PC-3 (cell line): ENCODE measurements at places on chromosomes 4 and X. TPM values are rescaled to one million over a fixed set of nuclear protein-coding genes. Genes with fewer than 3 reads are reported as not detected.

The ADGRG4 gene
- not detected in 2 replicates for total RNA-seq

The SSX4B gene
- total RNA-seq: not detected in 2 replicates

The MAP9 gene
- 3.6 and 10.6 TPM in 2 replicates for total RNA-seq

The SH3RF1 gene
- total RNA-seq: 20.2 and 21.0 TPM in 2 replicates

The PABPC5 gene
- total RNA-seq: 0.35 and 0.40 TPM in 2 replicates

The XK gene
- total RNA-seq: 7.7 and 8.0 TPM in 2 replicates

The KCND1 gene
- 0.51 and 0.86 TPM in 2 replicates for total RNA-seq

The UGT2A3 gene
- not detected in 2 replicates for total RNA-seq

The HSD17B13 gene
- total RNA-seq: 0.18 TPM in 1 of 2 replicates, not detected in the other

The IL2 gene
- total RNA-seq: not detected in 2 replicates

GRCh38 chr4:74873545-74874301 is 59.2 kb upstream of the PARM1 start:
- DNase-seq: no peak

DNA sequence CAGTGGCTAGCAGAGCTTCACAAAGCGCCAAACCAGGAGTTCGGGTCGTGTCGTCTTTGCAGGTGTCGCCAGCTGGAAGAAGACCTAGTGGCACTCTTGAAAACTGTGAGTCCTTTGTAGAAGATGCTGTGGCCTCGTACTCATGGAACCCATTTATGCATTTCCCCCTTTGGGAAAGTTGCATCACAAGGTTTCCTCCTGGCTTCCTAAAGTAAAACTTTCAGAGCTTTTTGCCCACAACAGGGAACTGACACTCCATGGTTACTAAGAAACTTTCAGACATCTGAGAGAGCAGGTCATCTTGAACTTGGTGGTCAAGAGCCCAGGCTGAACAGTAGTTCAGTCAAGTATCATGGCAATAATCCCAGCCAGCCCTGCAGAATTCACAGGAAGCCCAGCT is 15.9 kb upstream of the NOCT start:
- no peak for DNase-seq

DNA sequence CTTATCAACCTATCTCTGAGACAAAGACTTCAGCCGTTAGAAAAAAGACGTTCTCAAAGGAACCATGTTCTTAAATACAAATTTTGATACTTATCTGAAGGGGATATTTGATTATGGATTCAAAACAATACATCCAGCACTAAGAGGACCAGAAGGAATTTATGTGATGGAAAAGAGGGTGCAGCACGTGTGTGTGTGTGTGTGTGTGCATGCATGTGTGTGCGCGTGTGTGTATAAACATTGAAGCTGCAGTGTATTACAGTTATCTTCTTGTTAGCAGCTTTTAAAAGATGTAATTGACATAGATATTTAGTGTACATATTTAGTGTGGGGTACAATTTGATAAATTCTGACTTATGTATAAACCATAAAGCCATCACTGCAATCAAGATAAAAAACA is 44.9 kb downstream of the ANK2 start:
- no peak for DNase-seq

DNA sequence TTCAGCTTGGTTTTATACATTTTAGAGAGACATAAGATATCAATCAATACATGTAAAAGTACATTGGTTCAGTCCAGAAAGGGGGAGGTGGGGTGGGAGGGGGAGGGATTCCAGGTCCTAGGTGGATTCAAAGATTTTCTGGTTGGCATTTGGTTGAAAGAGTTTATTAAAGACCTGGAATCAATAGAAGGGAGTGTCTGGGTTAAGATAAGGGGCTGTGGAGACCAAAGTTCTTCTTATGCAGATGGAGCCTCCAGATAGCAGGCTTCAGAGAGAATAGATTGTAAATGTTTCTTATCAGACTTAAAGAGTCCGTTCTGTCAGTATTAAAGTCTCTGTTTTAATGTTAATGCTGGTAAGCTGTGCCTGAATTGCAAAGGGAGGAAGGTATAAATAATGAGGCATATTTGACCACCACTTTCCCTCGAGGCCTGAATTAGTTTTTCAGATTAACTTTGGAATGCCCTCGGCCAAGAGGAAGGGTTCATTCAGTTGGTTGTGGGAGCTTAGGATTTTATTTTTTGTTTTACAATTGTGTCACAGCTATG is 169.9 kb downstream of the AASDH start:
- no peak for DNase-seq

DNA sequence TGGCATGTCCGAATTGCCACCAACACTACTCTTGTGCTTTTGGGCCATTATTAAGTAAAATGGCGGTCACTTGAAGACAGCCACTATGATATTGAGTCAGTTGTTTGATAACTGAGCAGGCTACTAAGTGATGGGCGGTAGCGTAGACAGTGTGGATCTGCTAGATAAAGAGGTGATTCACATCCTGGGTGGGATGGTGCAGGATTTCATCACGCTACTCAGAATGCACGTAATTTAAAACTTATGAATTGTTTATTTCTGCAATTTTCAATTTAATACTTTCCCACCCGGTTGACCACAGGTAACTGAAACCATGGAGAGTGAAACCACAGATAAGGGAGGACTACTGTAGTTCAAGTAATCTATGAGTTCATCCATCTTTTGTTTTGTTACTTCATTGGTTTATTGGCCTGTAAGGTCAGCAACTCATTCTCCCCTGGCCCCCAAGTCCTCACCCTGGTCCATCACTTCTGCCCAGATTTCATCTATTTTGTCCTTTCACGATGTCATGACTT is 2.9 kb downstream of the ARAF start:
- peak; percentile 51 for DNase-seq

- peak; percentile 66 for DNase-seq
Observed at GRCh38 chrX:38175139-38175538, 45.5 kb downstream of the SRPX start.

- peak; percentile 74 for DNase-seq
Observed at GRCh38 chr4:5812506-5813229, 80.2 kb downstream of the CRMP1 start.

- DNase-seq: no peak
Observed at GRCh38 chrX:2490634-2491033, 10.1 kb downstream of the DHRSX start.

GRCh38 chrX:20217271-20217670 is 49.4 kb downstream of the RPS6KA3 start:
- peak; percentile 84 for DNase-seq

DNA sequence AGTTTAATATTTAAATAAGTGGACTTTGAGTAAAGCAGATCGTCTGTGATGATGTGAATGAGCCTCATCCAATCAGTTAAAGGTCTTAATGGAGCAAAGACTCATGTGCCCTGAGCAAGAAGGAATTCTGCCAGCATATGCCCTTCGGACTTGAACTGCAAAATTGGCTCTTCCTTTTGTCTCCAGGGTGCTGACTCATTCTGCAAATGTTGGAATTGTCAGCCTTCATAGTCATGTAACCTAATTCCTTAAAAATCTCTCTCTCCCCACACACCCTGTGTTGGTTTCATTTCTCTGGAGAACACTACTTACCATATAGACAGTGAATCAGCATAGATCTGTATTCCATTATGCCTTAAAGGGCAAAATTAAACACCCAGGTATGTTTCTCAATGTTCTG is 609.8 kb upstream of the GALNTL6 start:
- peak; percentile 47 for DNase-seq

DNA sequence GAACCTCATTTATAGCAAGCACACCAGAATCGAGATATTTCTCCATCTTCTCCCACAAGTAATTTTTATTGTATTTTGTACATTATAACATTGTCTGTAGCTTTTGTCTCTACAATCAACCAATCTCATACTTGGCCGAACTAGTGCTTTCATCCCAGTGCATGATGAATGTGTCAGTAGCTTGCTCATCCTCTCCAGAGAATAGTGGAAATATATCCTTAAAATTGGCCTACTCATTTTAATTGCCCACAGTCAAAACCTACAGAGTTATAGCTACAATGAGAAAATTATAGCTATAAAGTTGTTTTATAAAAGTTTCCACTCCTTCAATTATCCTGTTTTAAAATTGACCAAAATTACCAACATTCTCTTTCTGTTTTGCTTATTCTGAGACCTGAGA is 103.8 kb downstream of the MAPK10 start:
- DNase-seq: no peak

DNA sequence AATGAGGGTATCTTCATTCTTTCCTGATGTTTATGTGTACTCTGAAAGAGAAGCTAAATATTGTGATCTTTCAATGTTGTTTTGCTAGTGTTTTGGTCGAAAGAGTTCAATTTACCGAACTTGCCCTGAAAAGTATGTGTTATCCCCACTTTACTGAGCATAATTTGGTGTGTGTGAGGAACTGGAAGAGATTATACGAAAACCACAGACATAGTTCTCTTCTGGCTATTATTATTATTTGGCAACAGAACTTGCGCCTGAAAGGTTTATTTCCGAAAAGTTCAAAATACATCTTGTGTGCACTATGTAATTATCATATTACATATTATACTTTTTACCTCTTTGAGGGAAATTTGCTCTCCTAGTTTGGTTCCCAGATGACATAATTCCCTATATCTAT is 232.5 kb upstream of the INTU start:
- DNase-seq: no peak
